ENCODE measurements at places on chromosomes 6 and 20.

GRCh38 chr6:18605841-18606240 is 218.7 kb downstream of the RNF144B start:
- DNase-seq: no peak

DNA sequence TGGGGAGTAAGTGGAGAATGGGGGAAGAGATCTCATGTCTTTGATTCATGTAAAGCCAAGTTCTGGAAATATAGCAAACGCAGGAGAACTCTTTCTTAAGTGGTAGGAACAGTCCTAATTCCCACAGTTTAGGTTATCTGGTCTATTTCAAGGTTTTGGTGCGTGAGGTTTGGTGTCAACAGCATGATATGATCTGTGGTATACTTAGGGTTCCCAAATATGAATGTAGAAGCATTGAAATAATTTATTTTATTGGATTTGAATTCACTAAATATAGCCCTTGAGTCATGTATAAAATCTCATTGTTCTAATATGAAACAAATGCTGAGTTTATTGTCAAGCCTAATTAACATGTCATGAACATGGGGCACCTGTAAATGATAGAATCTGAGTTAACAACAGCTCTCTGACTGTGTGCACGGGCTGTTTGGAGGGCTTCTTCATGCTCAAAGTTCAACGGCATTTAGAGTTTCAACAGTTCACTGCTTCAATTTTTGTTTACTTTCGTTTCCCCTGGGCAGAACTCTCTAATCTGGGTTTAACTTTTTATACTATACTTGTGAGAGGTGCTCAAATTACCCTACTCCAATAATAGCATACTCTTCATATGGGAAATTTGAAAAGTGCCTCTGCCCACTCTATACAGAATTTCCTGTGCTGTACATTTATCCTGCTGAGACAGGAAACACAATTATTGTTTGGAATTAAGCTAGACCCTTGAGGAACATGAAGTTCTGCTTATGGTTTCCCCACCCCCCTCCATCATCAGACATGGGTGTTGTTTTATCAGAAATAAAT is 236.3 kb upstream of the ZNF217 start:
- DNase-seq: no peak

DNA sequence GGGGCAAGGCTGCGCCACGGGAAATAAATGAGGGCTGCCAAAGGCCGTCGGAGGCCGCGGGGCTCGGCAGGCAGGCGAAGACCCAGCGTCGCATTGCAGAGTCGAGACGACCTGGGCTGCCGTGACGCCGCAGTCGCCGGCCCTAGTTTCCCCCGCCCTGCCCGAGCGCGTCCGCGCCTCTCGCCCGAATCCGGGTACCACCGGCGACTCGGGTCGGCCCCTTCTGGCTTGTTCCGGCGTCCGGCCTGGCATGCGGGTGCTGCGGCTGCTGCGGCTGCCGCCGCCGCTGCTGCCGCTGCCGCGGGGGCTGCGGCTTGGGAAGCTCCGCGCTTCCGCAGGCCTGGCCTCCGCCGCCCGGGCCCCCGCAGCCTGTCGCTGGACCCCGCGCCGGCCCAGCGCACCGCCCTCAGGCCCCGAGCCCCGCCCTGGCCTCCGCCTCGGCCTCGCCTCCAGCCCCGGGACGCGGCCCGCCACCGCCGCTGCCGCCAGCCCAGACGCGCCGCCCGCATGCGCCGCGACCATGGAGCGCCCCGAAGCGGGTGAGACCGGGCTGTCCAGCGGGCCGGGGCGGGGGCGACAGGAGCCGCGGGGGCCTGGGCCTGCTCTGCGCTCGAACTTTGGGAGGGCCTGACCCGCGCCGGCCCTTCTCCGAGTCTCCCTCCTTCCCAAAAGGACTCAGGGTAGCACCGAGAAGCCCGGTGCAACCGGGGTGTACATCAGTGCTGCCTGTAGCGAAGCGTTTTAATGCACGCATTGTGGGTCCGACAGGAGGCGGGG is at the start of gene AKAP7:
Gene AKAP7 (plus strand): TSS at position 224 of the 777 bp plus-strand sequence. CDS start 297 bp downstream, at position 521.
- peak; percentile 30 for DNase-seq

GRCh38 chr20:51631953-51632352 is 89.4 kb upstream of the NFATC2 start:
- DNase-seq: no peak

DNA sequence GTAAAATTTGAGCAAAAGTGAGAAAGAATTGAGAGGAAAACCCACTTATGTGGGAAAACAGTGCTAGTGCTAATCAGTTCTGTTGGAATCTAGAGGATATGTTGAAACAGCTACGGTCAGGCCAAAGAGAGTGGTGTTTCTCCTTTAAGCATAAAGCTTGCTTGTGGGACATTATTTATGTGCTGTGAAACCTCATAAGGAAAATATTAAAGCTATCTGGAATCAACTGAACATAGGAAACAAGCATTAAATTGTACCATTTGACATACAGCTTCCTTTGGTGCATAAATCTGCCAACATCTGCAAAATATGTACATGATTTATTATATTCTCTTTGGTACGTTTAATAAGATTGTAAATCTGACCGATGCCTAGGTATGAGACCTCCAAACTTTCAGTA is 182.5 kb upstream of the PDE10A start:
- DNase-seq: no peak

DNA sequence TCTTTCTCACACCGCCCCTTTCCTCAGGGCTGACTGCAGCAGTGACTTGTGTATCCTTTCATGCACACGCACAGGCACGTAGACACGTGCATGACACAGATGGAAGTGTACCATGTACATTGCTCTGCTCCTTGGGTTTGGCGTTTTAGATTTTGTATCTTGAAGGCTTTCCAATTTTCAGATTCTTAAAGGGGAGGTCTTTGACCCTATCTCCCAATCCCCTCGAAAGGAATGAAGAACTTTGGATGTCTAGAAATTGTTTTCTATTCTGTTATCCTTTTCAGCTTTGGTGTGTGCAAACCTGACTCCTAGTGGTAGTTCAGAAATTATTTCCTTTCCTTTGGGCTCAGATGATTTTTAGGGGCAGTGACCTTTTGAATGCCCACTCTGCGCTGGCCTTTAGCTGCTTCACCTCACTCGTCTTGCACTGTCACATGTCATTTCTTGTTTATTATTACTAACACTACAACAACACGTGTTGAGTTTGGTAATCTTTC is 63.0 kb downstream of the HIVEP1 start:
- no peak for DNase-seq

GRCh38 chr6:143060806-143061596 is at the start of gene AIG1:
TSS of gene AIG1 (plus strand) at chr6:143060889. CDS start at chr6:143060926, 37 bp downstream.
- DNase-seq: peak; percentile 36

DNA sequence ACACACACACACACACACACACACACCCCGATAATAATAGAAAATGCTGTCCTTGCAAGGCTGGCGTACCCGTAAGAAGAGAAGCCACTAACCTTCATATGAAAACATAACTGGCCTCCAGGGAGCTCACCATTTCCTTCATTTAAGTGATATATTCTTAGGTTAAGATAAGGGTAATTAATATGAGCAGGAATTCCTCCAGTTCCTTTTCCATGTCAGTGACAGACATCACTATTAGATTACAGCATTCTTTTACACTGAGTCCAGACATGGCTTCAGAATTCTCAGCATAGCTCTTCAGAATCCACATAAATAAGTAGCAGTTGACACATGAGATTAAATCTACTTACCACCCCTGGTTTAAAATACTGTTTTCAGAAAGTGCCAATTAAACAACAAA is 121.9 kb downstream of the SIM1 start:
- no peak for DNase-seq

DNA sequence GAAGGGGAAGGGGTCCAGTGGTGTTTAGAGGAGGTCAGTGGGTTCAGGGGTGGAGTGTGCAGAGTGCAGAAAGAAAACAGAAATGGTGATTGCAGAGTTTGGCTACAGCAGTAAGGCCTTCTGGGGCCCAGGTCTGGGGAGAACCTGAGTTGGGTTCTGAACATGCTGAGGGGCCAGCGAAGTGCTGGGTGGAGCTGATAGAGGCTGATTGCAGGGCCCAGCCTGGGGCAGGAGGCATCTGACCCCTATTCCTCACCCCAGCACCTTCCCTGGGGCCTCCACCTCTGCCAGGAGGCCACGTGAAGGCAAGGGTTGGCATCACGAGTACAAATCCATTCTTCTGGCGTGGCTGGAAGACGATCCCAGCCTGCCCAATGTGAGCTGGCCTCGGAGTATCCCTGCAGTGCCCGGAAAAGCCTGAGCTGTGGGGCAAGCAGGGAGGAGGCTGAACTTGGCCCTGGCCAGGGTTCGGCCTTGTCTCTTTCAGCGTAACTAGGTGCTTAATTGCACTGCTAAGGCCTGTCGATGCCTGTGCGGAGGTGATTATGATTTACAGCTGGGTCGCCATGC is 35.3 kb downstream of the VSTM2L start:
- no peak for DNase-seq

DNA sequence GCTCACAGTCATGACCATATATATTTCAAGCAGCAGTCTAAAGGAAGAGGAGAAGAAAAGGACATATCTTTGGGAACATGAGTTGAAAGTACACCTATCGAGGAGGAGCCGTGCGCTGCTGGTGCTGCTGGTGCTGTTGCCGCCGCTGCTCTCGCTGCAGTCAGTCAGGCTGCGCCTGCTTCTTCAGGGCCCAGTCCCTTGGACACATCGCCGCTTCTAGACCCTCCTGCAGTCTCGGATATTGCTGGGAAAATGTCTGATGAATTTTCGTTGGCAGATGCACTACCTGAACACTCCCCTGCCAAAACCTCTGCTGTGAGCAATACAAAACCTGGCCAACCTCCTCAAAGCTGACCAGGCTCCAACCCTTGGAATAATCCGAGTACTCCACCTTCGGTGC is 8.2 kb upstream of the ASCC3 start:
- no peak for DNase-seq

- DNase-seq: no peak
Measured at GRCh38 chr6:141269684-141270083, 863.0 kb upstream of the GJE1 start.

- no peak for DNase-seq
Measured at GRCh38 chr6:112434896-112435435, 87.8 kb downstream of the RFPL4B start.

DNA sequence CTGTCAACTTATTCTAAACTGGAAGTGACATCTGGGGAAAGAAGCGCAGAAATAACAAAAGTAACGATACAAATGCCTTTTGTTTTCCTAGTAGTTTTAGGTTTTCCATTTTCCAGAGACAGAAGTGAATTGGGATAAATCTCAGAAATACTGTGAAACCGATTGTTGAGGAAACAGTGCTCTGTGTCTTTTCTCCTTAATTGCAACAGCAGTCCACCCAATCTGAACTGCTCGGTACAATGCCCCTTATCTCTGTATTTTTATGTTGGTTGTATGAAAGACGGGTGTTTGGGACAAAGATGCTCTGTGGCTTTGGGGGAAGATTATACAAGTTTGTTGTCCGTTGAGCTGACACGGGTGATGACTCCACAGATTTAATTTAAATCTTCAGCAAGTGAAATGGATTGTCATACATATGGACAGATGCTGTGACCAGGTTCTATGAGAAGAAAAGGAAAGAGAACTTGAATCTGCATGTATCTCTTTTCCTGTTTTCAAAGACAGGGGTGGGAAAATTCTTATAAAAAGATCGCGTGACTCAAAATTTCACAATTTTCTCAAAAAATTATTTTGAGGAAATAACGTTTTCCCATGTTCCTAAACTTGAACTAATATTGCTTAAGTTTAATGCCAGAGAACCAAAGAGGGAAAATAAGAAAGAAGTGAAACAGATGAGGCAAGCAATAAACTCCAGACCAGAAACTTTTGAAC is 41.2 kb downstream of the SASH1 start:
- DNase-seq: no peak

DNA sequence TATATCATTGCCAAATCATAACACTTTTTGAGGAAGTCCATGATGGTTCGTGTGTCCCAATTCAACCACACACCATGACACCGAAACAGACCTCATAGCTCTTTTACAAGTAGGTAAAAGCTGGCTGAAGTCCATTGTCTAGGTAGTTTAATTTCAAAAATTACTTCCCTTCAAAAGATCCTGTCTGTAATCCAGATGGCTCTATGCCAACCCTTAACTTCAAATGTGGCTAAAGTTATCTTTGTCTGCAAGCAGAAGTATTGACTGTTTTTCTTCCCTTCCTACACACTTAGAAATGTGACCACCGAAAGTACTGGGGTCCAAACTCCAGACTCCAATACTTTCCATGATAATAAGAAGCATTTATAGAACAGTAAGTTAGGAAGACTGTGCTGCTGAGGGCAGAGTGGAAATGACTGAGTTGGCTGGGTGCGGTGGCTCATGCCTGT is 8.3 kb upstream of the TIAM2 start:
- DNase-seq: no peak

DNA sequence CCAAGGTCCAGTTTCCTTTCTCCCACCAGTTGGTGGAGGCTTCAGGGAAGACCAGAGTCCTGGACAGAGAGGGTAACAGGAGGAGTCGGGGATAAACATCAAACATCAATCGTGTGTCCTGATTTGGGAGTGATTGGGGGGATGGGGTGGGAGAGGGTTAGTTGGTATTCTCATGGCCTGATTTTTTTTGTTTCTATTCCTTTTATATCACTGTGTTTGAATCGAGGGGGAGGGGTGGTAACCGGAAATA is 365 bp upstream of the HSD17B8 start:
- no peak for DNase-seq

DNA sequence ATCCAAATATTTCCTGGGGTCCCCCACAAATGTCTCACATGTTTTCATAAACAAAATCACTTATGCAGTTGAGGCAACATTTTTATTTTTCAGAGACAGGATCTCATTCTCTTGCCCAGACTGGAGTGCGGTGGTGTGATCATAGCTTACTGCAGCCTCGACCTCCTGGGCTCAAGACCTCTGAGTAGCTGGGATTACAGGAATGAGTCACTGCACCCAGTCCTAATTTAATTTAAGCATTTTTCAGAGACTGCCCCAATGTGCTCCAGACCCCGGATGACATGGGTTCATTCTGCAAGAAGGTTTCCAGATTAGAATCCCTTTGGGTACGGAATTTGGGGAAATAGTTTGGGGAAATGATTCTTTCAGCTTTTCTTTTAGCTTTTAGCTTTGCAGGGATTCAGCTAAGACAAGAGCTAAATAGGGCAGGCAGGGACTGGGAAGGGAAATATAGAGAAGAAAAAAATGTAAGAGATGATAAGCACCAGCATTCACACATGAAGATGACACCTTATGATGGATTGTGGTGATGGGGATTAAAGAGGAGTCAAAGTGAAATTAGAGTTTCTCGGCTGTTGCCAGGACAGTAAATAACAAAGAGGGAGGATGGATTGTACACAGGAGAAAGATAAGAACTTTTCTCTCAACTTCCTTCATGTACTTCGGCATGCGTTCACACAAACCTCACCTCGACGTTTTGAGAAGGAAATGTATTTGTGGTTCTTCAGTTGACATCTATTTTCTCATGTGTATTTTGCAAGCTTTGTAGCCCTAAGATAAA is 169.4 kb upstream of the TAB2 start:
- DNase-seq: no peak
